ENCODE measurements at places on chromosomes 1 and 21. TPM values are rescaled to one million over a fixed set of nuclear protein-coding genes. Genes with fewer than 3 reads are reported as not detected.

Gene BMP8B
- 0.26 TPM for total RNA-seq

Gene DEPDC1
- total RNA-seq: 28.7 TPM

Gene TMOD4
- total RNA-seq: 2.2 TPM

Gene ADAM15
- total RNA-seq: 29.7 TPM

Gene CHODL
- not detected for total RNA-seq

Gene SORT1
- 10.8 TPM for total RNA-seq

Gene C1orf21
- total RNA-seq: 5.1 TPM

Gene SH3BGR
- total RNA-seq: not detected

Gene CXADR
- total RNA-seq: 0.26 TPM

Gene DNASE2B
- not detected for total RNA-seq

Gene MYBPH
- total RNA-seq: not detected

Gene SELL
- total RNA-seq: 192 TPM

Gene CELA3B
- not detected for total RNA-seq

Data from activated CD8-positive, alpha-beta T cell treated with anti-CD3 and anti-CD28 coated beads, Interleukin-2, amount 10 ng/mL, durations not matched to agents 7 days and 5 days (primary cell).